ENCODE measurements at places on chromosomes 6 and 20.

- DNase-seq: no peak
Observed at GRCh38 chr6:72654071-72654621, 32.3 kb downstream of the KCNQ5 start.

- no peak for DNase-seq
Observed at GRCh38 chr6:25027221-25027916, 91.6 kb upstream of the RIPOR2 start.

DNA sequence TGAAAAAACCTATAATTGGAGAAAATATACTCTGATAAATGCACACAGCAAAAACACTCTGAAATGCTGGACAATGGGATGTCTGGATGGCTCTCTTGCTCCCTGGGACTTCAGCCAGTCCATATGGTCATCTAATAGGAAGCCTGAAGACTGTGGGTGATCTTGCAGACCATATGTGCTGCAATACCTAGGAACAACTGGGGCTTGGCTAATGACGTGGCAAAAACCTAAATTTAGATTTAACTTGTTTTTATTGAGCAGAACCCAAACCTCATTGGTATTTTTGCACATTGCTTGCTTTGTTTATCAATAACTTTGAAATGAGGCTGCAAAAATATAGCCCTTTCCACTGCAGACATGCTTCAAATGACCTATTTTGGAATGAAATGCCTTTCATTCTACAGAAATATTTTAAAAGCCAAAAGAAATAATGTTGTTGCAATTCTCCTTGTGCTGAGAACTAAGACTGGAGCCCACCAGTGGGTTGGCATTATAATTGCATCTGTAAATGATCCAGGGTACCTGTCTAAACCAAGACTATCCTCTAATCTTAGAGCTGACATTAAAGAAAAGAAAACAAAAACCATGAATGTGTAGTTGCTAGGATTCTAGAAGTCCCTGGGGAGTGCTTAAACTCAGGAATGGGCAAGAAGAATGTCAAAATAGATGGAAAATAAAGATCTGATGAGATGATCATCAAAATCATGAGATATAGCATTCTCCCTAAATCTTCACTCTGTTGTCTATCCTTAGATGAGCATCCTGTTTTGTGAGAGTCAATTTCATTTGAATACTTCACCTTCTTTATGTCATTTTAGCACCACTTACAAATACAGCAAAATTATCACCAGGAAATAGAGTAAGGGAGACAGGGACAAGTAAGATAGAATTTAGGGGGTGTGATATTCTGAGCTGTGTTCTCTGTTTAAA lies 152.1 kb upstream of the RIMS1 start:
- DNase-seq: peak; percentile 68

- no peak for DNase-seq
Observed at GRCh38 chr6:167532410-167533288, 207.8 kb downstream of the TTLL2 start.

DNA sequence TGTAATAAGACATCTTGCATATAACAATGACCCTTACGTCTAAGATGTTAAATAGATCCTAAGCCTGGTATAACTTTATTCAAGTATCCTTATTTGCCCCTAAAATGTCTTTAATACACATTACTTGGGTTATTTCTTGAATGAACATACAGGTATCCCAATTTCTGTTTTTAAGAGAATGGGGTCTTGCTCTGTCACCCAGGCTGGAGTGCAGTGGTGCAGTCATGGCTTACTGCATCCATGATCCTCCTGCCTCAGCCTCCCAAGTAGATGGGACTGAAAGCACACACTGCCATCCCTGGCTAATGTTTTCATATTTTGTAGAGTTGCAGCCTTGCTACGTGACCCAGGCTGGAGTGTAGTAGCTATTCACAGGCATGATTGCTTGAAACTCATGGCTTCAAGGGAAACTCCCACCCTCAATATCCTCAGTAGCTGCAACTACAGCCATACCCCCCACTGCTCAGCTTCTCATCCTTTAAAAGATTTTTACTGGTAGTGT lies 10.4 kb upstream of the ZNFX1 start:
- no peak for DNase-seq

DNA sequence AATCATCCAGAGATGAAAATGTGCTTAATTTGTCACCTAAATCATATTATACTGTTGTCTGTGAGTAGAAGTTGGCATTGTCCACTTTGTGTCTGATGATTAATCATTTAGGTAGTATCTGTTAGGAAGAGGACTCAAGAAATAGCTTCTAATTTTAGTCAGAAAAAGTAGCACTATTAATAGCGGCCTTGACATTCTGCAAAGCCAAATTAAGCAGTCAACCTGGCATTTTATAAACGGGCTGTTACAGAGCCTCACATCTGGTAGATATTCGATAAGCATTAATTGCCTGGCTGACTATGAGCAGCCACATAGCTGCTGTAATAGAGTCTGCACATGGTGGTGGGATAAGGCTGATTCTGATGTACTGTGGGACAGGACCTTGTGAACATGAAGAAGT lies 99.5 kb downstream of the KLHL32 start:
- no peak for DNase-seq

- peak; percentile 96 for DNase-seq
Observed at GRCh38 chr20:3888622-3889488, at the start of gene PANK2. TSS of gene PANK2 (plus strand) at chr20:3889387.
